ENCODE measurements at places on chromosomes 1 and 21.

- DNase-seq, result no peak
Measured at GRCh38 chr1:229383961-229384360, 41.1 kb upstream of the CCSAP start.

DNA sequence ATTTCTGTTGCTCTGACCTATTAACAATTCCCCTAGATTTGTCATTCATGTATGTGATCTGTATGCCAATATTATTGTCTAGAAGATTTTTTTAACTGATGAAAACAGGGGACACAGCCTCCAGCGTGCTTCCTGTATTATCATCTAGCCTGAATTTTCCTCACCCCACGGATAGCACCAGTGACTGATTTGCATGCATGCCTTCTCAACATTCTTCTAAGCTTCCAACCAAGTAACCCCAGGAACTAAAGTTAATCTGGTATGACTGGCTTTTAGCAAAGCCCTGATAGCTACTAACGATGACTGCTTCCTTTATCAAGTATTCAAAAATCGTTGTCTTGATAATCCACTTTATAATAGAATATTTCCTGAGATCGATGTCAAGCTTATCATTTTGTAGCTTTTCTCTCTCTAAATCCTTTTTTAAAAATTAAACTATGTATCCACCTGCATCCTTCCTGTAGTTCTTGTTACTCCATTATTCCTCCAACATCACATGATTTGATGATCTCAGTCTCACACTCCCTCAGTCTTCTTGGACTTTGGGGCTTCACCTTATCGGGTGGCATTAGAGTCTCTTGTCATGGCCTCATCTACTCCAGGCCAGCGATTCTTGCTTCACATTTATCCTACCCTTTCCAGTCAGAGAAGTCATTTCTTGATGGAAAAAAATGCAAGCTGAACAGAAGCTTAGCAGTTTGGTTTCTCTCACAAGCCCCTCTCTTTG is 19.0 kb downstream of the BCAR3 start:
- no peak for DNase-seq

DNA sequence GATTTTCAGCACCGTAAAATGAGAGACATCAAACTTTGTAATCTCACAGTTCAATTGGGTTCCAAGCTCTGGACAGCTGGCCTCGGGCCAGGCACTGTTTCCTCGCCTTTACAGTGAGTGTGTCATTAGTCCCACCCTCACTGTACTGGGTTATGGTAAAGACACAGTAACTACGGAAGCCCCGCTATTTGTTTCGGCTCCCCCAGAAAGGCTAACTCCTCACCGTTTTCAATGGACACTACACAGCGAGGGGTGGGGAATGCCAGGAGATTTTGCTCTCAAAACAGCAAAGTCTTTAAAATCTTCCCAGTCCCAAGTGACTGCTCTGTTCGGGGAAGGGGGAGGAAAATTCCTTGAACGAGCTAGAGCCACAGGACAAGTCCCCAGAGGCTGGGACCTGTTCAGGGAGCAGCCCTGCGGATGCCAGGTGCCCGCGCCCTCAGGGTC is 757 bp upstream of the SPSB1 start:
- DNase-seq, result no peak

- no peak for DNase-seq
Measured at GRCh38 chr1:98797506-98797905, 136.0 kb downstream of the SNX7 start.

DNA sequence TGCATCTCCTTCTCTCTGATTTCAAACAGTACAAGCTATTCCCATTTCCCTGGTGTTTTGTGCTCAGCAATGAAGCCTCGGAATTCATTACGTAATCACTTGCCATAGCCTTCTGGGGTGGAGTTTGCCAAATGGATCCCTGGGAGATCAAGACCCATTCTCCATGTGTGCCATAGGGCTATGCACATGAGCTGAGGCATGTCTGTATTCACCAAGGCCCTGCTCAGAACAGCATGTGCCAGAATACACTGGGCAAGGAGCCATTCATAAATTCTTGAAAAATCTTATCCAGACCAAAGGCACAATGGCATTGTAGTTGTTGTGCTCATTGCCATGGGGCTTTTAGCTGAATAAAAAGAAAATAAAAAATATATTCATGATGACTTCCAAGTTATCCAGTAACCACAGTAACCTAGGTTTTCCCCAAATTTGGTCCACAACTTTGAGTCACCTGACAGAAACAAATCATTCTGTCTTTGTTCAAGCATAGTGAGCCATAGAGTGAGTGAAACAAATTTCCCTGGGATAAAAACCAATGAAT is 53.0 kb downstream of the CRB1 start:
- DNase-seq, result no peak

Data from stimulated activated naive CD4-positive, alpha-beta T cell treated with Interleukin-2 at 50 U/mL for 16 hours (primary cell).